ENCODE measurements at places on chromosomes 12 and 14.

- DNase-seq = no peak
These were observed 13.3 kb upstream of the ANAPC5 start for GRCh38 chr12:121365416-121366062.

GRCh38 chr12:7375145-7375543 is 68.8 kb downstream of the CD163L1 start:
- no peak for DNase-seq

DNA sequence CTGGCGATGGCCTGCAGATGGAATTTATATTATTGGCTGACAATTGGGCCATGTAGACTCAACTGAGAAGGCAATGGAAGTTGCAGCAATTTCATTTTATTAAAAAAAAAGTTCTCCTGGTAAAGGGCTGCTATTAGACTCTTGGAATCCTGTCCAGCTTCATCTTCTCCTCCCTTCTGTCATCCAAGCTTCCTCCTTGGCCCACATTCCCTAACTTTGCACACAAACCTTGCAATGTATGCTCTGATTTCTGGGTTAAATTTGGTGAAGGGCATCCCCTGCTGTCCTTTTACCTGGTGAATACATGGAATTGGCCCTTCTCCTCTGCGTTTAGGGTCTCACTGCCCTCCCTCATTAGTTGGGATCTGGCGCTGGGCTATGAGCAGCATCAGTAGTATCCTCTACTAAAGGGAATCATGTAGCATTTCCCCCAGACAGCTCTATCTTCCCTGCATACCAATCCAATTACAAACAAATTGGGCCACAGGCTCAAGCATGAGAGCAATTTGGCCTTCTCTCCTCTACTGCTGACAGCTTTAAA is 336.9 kb downstream of the BMP4 start:
- DNase-seq = no peak

GRCh38 chr12:133057446-133057845 is 20.1 kb downstream of the ZNF84 start:
- no peak for DNase-seq

DNA sequence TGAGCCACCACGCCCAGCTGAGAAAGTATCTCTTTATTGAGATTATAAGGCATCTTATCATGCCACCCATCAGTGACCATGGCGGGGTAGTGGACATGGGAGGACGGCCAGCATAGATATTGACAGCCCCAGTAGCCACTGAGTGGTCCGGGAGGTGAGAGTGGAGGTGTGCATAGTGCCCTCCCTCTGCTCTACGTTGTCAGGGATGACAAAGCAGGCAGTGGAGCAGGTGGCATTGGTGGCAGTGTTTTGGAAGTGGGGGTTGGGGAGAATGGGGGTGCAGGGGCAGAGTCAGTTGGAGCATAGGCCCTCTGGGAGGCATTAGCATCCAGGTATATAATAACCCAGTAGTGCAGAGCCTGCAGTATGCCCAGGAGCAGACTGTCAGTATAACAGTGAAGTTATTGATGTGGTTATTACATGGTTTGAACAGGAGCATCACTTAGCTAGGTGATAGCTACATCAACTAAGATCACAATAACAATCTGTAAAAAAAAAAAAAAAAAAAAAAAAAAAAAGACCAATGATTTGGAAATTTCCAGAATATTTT is 41.1 kb downstream of the GNG2 start:
- DNase-seq = no peak

GRCh38 chr12:99282624-99283023 is 364.9 kb upstream of the GARIN6 start:
- DNase-seq = no peak

- no peak for DNase-seq
These were observed 293.9 kb downstream of the KCNC2 start for GRCh38 chr12:74915718-74916117.

GRCh38 chr12:27180906-27181505 is 63.1 kb upstream of the STK38L start:
- DNase-seq = no peak

DNA sequence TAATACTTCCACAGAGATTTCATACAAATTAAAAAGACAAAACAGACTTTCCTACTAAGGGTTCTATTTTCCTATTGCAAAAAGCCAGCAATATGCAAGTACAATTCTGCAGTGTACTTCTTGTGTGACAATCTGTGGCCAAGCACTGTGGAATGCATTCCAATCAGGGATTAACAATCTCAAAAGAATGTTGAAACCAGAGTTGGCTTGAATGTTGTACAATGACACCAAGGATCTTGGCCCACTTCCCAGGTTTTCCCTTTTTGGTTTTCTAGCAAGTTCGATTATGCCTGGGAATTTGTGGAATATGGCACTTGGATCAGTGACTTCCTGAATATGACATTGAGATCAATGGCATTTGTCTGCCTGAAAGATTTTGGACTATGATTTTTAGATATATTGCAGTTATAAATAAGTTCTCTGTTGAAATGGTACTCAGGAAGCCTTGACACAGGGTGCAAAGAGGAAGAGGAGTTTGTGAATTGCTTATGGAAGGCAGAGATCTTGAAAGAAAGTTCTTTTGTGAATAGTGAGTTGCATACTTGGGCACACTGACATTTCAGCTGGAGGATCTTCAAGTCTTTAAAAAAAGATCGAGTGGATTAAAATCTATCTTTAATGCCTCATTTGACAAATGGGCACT is 81.4 kb upstream of the FERMT2 start:
- no peak for DNase-seq

- peak; percentile 14 for DNase-seq
These were observed 1061.8 kb downstream of the BCL11B start for GRCh38 chr14:98210045-98210672.

- DNase-seq = no peak
These were observed 233.2 kb downstream of the PHLDA1 start for GRCh38 chr12:75798136-75798926.

GRCh38 chr14:69855180-69855832 is 23.9 kb upstream of the SMOC1 start:
- no peak for DNase-seq

- DNase-seq = no peak
These were observed 120.4 kb downstream of the FOXG1 start for GRCh38 chr14:28886940-28887339.

- DNase-seq = no peak
These were observed 115.1 kb upstream of the SLC38A2 start for GRCh38 chr12:46487567-46488131.

- DNase-seq = no peak
These were observed 175.1 kb downstream of the TTC7B start for GRCh38 chr14:90641168-90641567.

DNA sequence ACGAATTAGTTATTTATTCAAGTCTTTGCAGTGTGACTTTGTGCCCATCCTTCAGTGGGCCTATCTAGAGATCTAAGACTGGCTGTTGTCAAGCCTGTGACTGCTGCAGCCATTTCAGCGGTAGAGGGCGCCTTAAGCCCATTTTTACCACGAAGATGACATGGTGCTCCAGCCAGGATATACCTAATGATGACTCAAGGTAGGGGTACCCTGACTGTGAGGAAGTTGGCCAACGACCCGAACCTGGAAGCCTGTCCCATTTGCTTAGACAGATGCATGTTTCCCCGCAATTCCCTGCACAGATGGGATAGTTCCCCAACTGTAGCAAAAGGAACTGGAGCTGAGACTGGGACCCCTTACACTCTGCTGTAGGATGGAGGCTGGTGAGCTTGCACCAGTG is 41.3 kb downstream of the RAB3IP start:
- DNase-seq = no peak

DNA sequence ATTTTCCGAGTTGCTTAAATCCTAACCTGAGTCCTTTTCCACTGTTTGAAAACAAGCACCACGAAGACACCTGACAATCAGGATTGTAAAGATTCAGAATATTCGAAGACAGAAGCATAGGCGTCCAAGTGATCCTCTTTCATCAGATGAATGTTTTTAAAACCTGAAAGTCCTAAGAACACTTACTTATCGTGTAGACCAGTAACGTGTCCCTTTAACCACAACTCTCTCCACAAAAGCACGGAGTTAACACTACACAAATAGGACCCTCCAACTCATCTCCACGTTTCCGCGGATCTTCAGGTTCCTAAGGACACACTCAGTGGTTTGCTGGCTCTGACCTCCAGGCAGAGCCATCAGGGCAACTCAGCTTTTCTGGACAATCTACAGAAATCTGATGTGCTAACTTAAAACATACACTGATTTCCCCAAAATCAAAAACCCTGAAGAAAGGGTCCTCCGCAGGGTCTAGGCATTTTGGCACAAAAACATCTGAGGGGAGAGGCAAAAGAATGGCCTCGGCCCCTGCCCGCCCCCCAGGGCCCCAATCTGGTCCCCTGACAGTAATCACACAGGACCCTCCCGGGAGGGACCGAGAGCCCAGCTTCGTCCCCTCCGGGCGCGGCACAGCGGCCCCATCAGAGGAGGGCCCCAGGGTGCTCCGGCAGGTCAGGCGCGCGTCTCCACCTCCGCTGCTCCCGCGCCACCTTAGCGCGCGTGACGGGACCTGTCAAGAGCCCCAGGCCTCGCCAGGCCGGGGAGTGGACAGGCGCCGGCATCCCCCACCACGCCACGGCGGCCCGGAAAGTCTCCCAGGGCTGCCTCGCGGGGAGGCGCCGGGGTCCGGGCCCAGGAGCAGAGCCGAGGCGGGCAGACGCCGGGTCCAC is 925 bp downstream of the DICER1 start:
- DNase-seq = peak; percentile 21

GRCh38 chr12:44863867-44864266 is 12.2 kb downstream of the NELL2 start:
- DNase-seq = no peak

- no peak for DNase-seq
These were observed 382.5 kb upstream of the ATP2B1 start for GRCh38 chr12:90090929-90091651.

DNA sequence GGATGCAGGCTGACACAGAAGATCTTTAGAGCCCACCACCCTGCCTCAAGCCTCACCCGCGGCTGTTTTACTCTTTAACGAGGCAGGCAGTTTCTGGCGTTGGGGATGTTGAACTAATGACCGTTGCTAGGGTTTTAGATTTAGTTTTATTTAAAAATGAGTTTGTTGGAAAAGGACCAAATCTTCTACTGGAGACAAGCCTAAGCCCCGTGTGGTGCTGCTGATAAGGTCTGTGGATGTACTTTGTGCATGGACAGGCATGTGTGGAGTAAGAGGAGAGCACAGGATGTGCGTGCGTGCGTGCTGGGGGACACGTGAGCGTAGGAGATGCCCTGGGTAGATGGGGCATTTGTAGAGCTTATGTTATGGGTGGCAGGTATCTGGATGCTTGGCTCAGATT is 5.7 kb downstream of the NTF3 start:
- DNase-seq = no peak

DNA sequence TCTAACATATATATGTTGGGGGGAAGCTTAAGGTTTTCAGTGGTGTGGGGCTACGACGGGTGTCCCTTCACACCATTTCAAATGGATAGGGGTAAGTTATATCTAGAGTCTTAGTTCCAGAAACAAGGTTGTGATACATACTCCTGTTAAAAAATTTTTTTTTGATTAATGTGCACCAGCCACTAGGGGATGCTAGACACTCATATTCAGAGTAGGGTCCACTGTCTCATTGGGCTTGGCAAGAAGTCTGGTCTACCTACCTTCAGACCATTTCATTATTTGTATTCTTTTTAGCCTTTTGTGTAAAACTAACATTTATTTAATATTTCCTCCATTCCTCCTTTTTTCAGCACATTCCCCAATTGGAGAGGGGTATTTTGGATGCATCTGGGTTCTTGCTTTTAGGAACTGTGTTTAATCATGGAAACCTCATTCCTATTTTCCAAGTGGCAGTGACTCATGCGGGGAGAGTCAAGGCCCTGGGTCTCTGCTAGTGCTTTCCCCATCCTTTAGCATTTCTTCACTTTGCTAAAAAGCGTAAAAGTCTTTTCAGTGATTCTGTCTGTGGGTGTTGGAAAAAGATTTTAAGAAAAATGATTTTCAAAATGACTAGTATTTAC is 33.4 kb downstream of the ANO4 start:
- DNase-seq = no peak

DNA sequence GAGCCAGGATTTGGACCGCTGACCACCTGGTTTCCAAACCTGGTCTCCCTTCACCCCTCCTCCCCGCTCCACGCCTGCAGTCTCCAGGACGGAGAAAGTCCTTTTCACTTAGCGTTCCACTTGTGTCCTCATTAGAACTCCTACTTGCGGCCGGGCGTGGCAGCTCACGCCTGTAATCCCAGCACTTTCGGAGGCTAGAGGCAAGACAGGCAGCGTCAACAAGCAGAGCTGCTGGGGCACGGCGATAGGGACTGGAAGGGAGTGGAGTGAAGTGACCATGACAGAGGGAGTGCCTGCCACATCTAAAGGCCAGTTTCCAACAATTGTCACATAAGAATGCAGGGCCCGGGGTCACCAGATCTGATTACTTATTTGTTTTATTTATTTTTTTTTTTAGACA is 132.5 kb upstream of the NCOR2 start:
- no peak for DNase-seq

DNA sequence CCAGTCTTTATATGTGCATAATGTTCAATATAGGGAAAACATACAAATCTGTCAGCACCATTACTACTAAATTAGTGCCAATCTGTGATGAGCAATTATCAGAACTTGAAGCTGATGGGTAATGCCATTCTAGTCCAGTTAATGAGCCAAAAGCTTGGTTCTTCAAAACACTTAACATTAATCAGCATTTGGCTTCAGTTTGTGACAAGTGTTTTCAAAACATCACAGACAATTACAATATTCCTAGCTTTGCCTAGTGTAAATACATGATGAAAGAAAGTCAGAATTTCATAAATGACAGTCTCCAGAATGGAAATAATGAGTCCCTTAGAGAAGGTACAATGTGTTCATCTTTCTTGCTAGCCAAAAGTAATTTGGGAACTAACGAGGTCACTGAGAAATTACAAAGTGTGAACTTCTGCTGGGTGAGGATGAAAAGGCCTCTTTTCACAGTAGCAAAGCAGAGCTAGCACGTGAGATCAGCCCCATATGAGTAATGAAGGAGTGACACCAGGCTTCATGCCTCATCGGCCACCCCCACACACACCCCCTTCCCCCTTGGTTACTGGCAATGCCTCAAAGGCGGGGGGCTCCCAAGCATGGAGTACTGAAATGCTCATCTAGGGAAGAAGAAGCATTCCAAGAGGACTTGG is 180.6 kb upstream of the EEA1 start:
- no peak for DNase-seq

GRCh38 chr12:103955811-103956508 is 9.7 kb upstream of the TDG start:
- no peak for DNase-seq

DNA sequence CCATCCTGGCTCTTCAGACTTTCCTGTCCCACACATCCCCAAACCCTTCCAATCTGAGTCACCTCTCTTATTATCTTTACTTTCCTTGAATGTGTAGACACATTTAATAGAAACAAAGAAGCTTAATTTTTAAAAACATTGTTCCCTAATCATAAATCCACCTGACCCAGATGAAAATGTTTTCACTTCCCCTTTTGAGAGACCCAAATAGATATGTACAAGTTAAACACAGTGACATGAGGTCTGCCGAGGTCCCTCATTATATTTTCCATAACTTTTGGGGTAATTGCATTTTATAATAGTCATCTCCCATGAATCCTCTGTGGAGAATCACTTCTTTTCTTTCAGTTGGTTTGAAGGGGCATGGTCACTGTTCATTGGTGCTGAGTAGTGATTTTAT is 191.1 kb downstream of the GRIN2B start:
- no peak for DNase-seq

- DNase-seq = no peak
These were observed 310.2 kb downstream of the GLT1D1 start for GRCh38 chr12:129163461-129163860.
